ENCODE measurements at places on chromosomes 13 and 19. TPM values are rescaled to one million over a fixed set of nuclear protein-coding genes. Genes with fewer than 3 reads are reported as not detected.

DNA sequence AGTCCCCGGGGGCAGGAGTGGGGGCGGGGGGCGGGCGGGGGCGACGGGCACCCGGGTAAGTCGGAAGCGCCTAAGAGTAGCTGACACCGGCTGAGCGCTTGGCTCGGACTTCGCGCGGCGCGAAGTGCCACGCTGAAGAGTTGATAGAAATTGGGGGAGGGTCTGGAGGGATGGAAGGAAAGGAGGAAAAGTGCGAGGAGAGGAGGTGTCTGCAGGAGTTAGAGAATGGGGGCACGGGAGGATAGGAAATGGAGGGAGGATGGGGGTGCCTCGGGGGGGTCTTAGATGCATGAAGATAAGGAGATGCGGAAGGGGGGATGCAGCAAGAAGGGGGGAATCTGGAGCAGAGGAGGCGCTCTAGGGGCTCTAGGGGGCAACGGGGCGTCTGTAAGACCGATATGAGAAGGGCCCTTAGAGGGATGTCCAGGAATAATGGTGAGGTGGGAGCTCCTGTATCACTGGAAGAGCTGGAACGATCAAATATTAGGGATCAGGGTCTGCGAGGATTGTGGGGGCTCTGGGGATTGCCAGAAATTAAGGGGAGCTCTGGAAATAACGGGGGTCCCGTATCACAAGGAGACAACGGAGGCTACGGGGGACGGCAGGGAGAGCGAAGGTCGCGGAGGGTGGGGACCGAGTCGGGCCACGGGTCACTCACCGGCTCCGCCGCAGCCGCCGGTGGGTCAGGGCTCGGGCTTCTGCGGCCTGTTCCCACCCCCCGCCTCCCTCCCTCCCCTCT, at the start of gene MYPOP:
TSS of gene MYPOP (minus strand) at position 702 of the 739 bp plus-strand sequence. CDS start 840 bp downstream, outside the sequence.
- DNase-seq: peak; percentile 26

DNA sequence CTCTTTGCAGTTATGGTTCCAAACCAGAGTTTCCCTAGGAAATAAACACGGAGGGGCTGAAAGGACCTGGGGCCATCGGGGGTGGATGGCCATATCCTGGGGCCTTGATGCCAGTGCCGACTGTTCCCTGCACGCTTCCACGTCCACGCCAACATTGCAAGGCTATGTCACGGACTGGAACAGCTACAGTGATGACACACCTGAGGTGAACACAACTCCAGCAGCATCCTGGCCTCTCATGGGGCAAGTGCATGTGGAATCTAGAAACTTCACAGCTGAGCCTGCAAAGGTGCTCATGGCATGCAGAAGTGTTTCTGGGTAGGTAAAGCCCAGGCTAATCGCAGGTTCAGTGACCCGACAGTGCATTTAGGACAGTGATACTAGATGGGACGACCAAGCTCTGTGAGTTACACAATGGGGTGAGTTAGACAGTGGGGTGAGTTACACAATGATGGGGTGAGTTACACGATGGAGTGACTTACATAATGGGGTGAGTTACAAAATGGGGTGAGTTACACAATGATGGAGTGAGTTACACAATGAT, 52.0 kb upstream of the GAS6 start:
- no peak for DNase-seq

DNA sequence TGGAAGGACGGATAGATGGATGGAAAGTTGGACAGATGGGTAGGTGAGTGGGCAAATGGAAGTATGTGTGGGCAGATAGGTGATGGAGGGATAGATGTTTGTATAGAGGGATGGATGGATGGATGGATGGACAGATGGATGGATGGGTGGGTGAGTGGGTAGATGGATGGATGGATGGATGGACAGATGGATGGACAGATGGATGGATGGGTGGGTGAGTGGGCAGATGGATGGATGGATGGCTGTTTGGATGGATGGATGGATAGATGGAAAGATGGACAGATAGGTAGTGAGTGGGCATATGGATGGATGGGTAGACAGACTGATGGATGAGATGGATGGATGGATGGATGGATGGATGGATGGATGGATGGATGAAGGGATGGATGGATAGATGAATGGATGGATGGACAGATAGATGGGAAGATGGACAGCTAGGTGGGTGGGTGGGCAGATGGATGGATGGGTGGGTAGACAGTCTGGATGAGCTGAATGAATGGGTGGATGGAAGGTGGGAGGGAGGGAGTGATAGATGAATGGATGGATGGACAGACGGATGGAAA, 74.9 kb upstream of the KCTD15 start:
- no peak for DNase-seq

DNA sequence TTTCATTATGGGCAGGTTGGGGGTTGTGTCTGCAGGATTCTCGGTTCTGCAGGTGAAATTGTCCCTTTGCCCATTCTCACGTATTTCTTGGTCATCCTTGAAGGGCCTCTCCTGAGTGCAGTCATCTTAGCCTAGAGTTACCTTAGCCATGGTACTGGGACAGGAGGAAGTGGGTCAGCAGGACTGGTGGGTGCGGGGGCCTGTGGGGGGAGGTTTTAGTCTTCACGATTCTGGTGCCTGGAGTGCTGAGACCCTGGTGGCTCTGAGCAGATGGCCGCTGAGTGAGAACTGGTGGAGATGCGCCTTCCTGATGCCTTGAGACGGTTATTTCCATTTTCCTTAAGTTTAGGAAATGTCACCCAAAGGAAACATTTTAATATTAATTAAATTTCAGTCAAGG, 11.8 kb downstream of the COL4A2 start:
- DNase-seq: no peak

DNA sequence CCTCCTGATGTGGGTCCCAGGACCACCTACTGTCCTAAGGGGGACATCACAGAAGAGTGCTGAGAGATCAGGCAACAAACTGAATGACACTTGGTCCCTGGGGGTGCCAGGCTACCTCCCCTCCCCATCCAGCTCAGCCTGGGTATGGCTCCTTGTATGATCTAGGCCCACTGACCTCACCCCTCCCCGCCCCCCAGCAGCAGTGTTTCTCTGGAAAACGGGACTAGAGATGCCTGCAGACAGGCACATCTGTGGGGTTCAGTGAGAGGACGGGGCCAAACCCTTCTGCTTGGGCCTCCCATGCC, 9.3 kb downstream of the ACP4 start:
- DNase-seq: no peak

DNA sequence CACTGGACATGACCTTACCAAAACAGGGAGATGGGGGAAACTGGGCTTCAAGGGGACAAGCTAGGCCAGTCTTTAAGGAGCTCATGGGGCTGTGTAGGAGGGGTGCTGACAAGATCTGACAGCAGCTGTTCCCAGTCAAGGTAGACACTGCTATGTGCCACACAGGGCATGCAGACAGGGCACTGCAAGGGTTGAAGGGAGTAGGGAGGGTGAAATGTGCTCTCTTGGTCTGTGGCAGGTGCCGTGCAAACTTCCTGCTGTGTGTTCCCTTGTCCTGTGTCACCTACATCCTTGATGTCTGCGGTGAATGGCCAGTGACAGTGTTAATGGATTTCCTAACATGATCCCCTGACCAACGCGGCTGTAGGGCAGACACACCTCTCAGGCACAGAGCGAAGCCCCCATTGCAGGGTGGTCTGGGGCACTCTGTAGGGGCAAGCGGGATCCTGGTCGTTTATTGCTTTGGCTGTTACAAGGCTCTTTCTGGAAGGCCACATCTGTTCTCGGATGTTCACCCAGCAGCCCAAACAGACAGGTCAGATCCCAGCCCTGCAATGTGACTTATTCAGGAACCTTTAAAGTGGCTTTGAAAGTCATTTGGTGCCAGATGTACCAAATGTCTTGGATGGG, 199.5 kb upstream of the ZNF536 start:
- DNase-seq: no peak

The ZNF302 gene
- total RNA-seq: 14.9 TPM

DNA sequence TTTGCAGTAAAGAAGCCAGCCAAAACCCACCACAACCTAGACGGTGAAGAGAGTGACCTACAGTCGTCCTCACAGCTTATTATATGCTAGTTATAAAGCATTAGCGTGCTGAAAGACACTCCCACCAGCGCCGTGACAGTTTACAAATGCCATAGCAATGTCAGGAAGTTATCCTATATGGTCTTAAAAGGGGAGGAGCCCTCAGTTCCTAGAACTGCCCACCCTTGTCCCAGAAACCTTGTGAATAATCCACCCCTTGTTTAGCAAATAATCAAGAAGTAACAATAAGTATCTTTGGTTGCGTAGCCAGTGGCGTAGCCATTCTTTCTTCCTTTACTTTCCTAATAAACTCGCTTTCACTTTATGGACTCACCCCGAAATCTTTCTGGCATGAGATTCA, 227.9 kb upstream of the ARGLU1 start:
- peak; percentile 1 for DNase-seq

DNA sequence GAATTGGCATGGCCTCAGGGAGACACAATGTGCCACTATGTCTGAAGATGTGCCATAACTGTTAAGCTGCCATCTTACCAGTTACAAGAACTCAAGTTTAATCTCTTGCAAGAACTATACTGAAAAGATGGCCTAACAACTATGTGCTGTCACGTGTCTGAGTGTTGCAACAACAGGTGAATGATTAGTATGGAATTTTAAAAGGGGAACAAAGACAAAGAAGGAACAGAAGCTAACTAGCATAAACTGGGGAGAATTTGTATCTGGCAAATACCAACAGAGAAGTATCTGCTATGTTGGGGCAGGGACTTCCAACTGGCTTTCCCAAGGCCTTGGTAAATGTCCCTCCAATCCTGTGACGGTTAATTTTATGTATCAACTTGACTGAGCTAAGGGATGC, 11.5 kb upstream of the ACOD1 start:
- no peak for DNase-seq

The FAM216B gene
- not detected for total RNA-seq
